ENCODE measurements at places on chromosomes 13 and 19. TPM values are rescaled to one million over a fixed set of nuclear protein-coding genes. Genes with fewer than 3 reads are reported as not detected.

The ACOD1 gene
- total RNA-seq, result not detected

The ONECUT3 gene
- total RNA-seq, result not detected

The KLF1 gene
- not detected for total RNA-seq

The HIPK4 gene
- not detected for total RNA-seq

The DCLK1 gene
- total RNA-seq, result 1.5 TPM

The ZNF723 gene
- not detected for total RNA-seq

The KIR3DL2 gene
- total RNA-seq, result not detected

The INAFM1 gene
- 7.3 TPM for total RNA-seq

The EBI3 gene
- total RNA-seq, result 0.44 TPM

The LMO7 gene
- total RNA-seq, result 156 TPM

The SLC10A2 gene
- not detected for total RNA-seq

The SMIM44 gene
- total RNA-seq, result not detected

The LIG1 gene
- 25.2 TPM for total RNA-seq

The CCNE1 gene
- 3.7 TPM for total RNA-seq

The CYP2A6 gene
- 0.24 TPM for total RNA-seq

The ZNF230 gene
- total RNA-seq, result 2.1 TPM

The SIGLECL1 gene
- total RNA-seq, result not detected

The TPTE2 gene
- total RNA-seq, result not detected

The ZNF701 gene
- total RNA-seq, result 5.7 TPM

The LGALS7 gene
- 684 TPM for total RNA-seq

The VSTM1 gene
- not detected for total RNA-seq

The FLT3 gene
- 0.12 TPM for total RNA-seq

The TMEM272 gene
- total RNA-seq, result not detected

The ATXN8OS gene
- total RNA-seq, result not detected

The FCAR gene
- 0.16 TPM for total RNA-seq

The CYSLTR2 gene
- total RNA-seq, result 0.24 TPM

The CNFN gene
- 1,078 TPM for total RNA-seq

The LILRB2 gene
- total RNA-seq, result 0.84 TPM

The IZUMO2 gene
- not detected for total RNA-seq

The MISP gene
- 0.40 TPM for total RNA-seq

The SMAD9 gene
- 0.68 TPM for total RNA-seq

The TUBA3C gene
- total RNA-seq, result not detected

The WDR87 gene
- total RNA-seq, result not detected

The VAV1 gene
- total RNA-seq, result 1.3 TPM

The SHANK1 gene
- total RNA-seq, result 0.04 TPM

The ZNF628 gene
- 3.7 TPM for total RNA-seq

The ACER1 gene
- 1.8 TPM for total RNA-seq

The ARID3A gene
- total RNA-seq, result 6.9 TPM

The B3GNT8 gene
- 40.4 TPM for total RNA-seq

The ZSCAN4 gene
- not detected for total RNA-seq

The BEST2 gene
- not detected for total RNA-seq

The KLF12 gene
- 0.88 TPM for total RNA-seq

The SHFL gene
- 11.1 TPM for total RNA-seq

The KLF5 gene
- 302 TPM for total RNA-seq

The NLRP4 gene
- not detected for total RNA-seq
